NCI-H1436 treated with DMSO at 0.1 percent for 48 hours (cell line): ENCODE measurements at places on chromosomes 2 and 18.

GRCh38 chr18:73487966-73488365, 620.2 kb upstream of the NETO1 start:
- DNase-seq = no peak

DNA sequence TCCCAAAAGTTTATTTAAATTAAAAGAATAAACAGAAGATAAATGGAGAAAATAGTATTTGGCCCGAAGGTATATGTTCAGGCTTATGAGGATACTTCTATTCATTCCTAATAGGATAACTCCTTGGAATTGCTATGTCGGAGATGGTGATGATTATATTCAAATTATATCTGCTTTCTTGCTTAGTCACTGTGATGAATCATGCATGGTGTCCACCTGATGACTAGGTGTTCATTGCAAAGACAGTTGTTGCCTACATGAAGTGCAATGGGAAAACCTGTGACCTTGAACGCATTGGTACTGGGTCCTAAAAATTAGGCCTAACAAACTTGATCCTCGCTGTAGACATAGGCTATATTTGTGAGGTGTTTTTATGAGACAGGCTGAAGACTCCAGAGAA, 617.3 kb upstream of the ZEB2 start:
- DNase-seq = no peak

DNA sequence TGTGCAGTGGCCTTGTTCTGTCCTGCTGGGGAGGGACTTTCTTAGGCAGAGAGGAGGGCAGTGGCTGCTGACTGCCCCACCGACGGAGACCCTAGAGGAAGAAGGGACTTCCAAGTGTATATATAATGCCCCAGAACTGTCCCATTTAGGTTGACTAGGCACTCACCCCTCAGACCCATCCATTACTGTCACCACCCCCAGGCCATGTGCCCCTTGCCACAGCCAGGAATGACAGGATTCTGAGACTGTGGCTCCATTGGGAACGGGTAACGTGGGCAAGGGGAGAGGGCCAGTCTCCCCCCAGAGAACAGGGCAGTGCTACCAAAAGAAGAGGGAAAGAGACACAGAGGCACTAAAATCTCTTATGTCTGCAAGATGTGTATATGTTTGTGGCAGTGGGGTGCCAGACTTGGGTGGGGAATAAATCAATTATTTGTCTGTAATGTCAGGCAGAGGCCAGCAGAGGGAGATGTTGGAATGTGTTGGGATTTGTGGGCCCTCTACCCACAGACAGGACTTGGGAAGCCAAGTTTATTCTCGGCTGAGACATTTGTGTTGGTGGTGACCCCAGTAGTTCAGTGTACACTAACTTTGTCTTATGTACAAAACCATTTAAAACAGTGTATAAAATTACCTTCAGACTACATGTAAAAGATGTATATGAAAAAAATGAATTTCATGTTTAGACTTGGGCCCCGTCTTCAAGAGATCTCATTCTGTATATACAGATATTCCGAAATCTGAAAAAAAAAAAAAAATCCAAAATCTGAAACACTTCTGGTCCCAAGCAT, 24.0 kb upstream of the TMEM37 start:
- DNase-seq = no peak

GRCh38 chr2:105919191-105919811, 174.6 kb downstream of the NCK2 start:
- DNase-seq = no peak

- no peak for DNase-seq
Observed at GRCh38 chr18:250685-251084, 17.2 kb downstream of the THOC1 start.

GRCh38 chr2:141015341-141016047, 1115.3 kb downstream of the LRP1B start:
- no peak for DNase-seq

DNA sequence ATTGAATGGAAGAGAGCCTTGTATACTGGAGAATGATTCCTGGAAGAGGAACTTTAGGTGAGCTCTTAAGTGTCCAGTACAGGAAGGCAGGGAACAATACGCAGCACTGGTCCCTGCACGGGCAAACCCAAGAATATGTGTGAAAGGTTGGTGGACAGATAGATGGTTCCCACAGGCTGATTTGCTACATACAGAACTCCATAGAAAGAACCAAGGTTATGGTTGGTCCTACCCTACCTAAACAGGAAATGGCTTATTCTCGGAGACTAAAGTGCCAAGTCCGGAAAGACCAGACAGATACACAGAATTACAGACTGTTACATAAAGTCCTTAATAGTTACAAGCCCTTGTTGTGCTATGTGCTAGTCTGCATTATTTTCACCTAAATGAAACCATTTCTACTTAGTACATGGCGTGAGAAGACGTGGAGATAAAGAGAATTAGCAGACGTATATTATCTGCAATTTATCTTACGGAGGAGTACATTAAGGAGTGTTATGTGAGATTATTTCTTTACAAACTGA, 1.2 kb downstream of the REV1 start:
- no peak for DNase-seq

DNA sequence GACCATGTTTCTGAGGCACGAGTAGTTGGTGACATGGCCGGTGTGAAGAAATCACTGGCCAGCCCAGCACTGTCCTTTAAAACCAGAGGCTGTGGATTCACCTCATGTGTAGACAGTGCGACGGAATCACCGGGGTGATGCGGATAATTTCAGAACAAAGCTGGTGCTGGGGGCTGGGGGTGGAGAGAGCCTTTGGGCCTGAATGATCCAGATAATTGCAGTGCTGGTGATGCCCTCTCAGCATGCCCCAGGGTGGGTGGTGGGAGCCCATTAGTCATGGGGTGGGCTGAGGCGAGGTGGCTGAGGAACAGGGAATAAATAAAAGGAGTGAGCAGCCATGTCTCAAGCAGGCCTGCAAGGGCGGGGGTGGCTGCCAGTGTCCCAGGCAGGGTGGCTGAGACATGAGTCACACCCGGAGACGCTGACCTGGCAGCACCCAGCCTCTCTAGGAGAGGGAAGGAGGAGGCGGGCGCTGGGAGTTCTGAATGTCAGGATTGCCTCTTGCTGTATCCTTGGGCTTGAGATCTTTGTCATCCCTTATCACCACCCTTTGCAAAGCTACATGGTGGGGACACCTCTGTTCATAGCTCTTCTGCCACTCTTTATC, 151.1 kb upstream of the MSH6 start:
- DNase-seq = no peak

DNA sequence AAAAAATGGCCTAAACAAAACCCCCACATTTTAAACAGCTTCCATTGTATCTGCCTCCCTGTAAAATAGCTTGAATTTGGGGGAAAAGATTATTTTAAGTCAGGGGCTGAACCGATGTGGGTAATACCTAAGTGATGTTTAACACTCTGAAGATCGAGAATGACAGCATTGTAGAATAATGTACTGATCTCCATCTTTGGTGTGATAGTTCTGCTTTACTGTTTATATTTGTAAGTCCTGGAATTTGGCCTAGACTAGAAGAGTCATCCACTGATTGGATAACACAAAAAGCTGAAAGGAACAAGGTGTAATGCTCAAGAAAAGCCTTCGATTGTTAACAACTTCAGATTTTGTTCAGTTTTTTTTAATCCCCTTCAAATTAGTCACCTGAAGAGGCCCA, 53.8 kb upstream of the CCDC68 start:
- no peak for DNase-seq

- DNase-seq = peak; percentile 4
Observed at GRCh38 chr2:24084386-24085199, at the start of gene TP53I3. Gene TP53I3 (minus strand): TSS chr2:24084834. CDS start chr2:24084326, 508 bp downstream.

DNA sequence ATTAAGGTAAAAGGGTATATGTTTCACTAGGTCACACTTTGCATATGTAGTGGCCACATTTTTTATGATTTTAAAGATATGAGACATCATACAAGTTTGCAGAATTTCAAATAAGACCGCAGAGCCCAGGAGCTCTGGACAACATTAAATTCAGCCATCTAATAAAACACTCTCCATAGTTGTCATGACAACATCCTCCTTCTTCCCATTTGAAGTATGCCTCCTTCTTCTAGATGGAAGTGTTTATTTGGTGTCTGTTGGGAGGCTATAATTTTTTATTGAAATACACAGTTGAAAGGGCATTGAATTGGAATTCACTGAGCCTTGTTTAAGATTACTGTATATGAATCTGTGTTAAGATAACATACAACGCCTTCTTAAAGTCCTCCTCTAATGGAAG, 467.3 kb downstream of the CMPK2 start:
- no peak for DNase-seq

- no peak for DNase-seq
Observed at GRCh38 chr2:206240327-206240726, 34.1 kb upstream of the ZDBF2 start.

DNA sequence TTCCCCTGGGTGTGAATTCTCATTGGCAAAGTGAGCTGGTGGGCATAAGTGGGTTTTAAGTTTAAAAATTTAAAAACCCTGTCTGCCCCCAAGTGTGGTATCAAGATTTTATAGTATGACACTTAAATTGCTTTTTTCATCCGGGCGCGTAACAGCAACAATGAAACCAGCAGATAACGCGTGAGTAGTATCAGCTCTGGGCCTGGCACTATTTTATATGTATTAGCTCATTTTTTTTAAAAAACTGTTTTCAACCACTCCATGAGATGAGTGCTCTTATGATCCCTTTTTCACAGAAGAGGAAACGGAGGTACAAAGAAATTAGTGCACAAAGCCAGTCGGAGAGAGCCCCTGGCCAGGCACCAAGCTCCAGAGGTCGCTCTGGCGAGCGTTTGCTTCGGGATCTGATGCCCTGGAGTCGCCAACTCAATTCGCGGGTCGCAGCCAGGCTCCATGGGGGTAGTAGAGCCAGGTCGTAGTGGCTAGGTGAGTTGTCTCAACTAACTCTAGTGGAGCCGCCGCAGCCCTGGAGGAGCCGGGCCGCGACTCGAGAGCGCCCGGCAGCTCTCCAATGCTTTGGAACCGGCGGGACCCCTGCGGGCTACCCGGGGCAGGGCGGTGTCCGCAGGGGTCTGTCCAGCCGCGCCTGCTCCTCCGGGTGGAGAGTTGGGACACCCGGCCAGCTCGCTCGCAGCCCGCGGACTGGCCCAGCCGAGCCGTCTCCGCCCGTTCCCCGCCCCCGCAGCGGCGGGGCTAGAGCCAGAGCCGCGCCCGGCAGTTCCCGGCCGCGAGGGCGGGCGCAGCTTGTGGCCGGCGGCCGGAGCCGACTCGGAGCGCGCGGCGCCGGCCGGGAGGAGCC, at the start of gene IL1R1:
Gene IL1R1, plus strand, starts transcription at position 777 of the 859 bp plus-strand sequence. CDS start 14,979 bp downstream, outside the sequence.
- no peak for DNase-seq

DNA sequence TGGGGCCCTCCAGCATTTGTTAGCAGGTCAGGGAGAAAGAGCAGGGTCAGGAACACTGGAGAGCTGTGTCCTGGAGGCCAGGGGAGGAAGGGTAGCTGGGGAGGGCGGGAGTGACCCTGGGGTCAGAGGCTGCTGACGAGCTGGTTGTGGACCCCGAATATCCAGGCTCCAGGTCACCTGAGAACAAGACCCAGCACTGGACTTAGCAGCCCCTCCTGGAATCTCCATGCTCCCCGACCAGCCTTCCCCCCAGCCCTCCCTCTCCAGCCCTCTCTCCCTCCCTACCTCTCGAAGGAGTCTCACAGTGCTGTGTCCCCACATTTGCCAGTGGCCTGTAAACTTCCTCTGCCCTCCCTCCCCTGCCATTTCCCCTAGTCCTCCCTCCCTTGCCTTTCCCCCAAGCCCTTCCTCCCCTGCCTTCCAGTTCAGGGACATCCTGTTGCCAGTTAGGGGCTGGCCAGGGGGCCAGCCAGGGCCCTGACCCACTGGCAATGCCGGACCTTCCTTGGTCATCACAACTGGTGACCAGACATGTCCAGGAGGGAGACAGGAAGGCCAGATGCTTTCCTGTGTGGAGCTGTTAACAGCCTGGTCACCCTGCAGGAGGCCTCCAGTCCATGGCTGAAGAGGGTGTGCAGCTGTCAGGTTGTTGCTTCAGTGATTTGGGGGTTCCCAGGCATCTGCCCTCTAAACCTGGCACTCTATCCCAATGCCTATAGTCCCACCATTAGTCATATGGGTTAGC, 50.0 kb upstream of the FAHD2A start:
- no peak for DNase-seq

GRCh38 chr2:105329561-105330495, at the start of gene TGFBRAP1:
Gene TGFBRAP1 (minus strand): TSS chr2:105329735. CDS start chr2:105308301, 21,434 bp downstream.
- no peak for DNase-seq

DNA sequence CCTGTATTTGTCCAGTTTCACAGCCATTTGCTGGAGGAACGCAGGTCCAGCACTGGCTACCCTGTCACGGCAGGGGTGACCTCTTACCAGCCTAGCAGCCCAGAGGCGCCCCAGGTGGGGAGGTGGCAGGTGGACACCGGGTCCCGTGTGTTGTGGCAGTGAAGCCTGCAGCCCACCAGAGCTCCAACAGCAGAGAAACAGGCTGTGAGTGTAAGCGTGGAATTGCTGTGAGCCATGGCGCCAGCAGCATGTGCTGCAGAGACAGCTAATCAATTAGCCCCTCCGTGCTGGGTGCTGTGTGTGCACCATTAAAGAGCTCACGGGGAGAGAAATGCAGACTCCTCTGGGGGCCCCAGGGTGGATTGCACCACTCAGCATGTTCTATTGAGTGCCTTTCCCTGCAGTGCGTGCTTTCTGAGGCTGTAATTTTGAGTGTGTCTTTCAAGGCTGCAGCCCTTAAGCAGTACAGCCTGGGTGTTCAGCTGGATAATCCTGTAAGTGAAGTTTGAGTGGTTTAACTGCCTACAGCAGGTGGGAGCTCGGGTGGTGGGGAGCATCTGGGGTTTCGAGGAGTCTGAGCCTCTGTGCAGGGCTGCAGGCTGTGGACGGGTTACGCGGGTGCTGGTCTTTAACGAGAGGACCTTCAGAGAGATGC, 15.9 kb downstream of the RTP5 start:
- peak; percentile 71 for DNase-seq

DNA sequence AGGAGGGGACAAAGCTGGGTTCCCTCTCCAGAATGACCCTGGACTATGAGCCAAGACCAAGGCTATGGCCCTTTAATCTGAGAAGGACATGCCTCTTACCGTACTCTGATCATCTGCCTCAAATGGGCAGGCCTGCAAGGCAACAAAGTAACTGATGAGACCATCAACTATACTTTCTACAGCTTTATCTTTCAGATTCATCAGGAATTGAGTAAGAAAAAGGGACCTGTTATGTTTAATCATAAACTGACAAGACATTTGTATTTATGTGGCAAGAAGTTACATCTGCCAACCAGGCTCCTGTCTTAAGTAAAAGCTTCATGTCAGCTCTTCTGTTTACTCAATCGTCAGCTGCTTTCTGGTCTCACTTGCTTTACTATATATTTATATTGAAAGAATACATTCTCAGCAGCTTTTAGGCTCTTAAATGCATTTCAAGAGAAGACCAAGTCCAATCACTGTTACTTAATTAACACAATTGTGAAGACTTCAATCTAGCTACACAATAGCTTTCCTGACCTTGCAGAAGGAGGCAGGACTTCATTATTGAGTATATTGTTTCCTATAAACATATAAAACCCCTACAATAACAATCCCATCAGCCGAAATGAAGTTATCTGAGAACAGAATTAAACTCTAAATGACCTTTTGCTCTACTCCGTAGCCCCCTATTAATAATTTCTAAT, 163.8 kb downstream of the ETAA1 start:
- DNase-seq = no peak

GRCh38 chr2:171958475-171958874, 36.2 kb downstream of the HAT1 start:
- no peak for DNase-seq

GRCh38 chr2:229861431-229861830, 60.4 kb downstream of the TRIP12 start:
- DNase-seq = no peak

GRCh38 chr2:176071330-176072291, 12.2 kb downstream of the EVX2 start:
- DNase-seq = no peak

GRCh38 chr2:8629402-8629801, 52.5 kb upstream of the ID2 start:
- no peak for DNase-seq

- no peak for DNase-seq
Observed at GRCh38 chr2:111161971-111162370, 41.3 kb downstream of the BCL2L11 start.

GRCh38 chr2:27378096-27378808, 2.3 kb downstream of the ZNF513 start:
- no peak for DNase-seq
